Neural crest cell (in vitro differentiated cells): ENCODE measurements at places on chromosomes 1 and 21.

DNA sequence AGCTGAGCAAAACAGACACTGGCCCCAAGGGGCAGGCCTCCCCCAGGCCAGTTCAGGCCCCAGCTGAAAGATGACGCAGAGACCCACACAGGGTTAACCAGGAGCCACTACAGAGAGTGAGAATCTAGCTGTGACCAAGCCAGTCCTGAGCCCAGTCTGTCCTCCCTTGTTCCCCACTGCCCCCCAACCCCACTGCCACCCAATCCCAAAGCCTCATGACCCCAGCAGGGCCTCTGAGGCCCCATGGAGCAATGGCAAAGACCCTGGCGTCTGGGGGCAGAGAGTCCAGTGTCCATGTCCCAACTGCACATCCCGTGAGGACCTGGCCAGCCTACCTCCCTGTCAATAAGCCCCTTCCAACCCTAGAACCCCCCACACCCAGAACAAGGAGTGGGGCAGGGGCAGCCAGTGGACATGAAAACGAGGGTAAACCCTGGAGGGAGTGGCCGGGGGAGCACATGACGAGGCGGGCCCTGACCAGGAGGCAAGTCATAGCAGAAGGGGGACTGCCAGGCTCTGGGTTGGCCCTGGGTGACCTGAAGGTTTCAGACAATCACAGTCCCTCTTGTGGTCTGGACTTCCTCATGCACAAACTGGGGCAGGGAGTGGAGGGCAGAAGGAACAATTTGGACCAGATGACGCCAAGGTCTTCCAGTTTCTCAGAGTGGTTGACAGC lies 100.5 kb downstream of the GLIS1 start:
- no peak for DNase-seq

- no peak for DNase-seq
These were observed 3.0 kb downstream of the MMEL1 start for GRCh38 chr1:2629627-2630497.

- no peak for DNase-seq
These were observed 7.3 kb upstream of the BARHL2 start for GRCh38 chr1:90724361-90724760.

- DNase-seq = no peak
These were observed 23.7 kb downstream of the KCNJ15 start for GRCh38 chr21:38280454-38280853.

DNA sequence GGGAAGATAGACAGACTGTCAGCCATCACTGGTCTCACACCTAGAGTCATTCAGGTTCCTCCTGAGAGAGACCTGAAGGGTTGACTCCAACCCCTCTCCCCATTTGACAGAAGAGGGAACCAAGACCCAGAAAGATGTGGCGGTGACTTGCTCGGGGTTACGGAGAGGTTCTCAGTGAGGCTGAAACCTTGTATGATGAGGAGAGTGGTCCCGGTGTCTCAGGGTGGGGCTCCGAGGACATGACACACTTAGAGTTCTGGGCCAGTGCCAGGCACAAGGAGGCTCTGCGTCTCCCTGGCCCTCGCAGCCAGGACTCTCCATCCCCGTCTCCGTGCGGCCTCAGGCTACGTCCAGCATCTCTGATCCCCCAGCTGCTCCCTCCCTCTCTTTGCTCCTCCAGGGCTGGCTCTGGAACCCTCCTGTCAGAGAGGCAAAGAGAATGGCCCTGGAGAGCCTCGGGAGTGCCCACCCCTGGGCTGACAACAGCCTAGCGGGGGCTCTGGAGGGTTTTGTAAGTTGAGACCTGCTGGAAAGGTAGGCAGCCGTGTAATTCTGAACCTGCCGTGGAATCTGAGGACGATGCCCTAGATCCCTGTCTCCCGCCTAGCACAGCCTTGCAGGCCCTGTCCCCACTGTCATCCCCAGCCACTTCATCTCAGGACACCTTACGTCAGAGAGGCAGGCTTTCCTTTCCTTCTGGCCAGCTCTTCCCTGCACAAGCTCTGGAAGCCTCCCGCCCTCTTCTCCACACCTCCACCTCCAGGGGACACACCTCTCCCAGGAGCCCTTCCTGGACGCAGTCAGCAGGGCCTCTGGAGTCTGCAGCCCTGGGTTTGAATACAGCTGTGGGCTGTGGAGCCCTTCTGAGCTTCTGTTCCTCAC lies 4.1 kb downstream of the EFHD2 start:
- DNase-seq = no peak

DNA sequence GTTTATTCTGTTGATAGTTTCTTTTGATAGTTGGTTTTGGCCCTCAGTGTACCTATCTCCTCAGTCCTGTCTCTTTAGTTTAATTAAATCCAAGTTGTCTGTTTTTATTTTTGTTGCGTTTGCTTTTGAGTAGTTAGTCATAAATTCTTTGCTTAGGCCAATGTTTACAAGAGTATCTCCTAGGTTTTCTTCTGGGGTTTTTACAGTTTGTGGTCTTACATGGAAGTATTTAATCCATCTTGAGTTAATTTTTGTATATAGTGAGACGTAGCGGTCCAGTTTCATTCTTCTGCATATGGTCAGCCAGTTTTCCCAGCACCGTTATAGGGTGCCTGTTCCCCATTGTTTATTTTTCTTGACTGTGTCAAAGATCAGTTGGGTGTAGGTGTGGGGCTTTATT lies 139.4 kb downstream of the POU2F1 start:
- DNase-seq = no peak

DNA sequence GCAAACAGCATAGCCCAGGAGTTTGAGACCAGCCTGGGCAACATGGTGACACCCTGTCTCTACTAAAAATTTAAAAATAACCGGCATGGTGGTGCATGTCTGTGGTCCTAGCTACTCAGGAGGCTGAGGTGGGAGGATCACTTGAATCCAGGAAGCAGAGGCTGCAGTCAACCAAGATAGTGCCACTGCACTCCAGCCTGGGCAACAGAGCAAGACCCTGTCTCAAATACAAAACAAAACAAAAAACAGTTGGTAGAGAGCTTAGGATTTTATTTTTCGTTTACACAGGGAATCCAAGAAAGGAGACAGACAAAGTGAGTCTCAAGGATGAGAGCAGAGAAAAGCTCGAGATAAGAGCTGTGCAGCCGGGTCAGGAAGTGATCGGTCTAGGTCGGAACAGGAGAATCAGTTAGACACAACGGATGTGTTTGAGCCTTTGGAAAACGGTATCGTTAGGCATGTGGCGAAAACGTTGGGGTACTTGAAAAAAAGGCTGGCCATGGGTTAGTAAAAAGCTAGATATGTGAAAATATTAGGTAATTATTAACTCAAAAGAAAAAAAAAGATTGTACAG lies 1.7 kb upstream of the MIB2 start:
- DNase-seq = no peak
